ENCODE measurements at places on chromosomes 11 and 22. TPM values are rescaled to one million over a fixed set of nuclear protein-coding genes. Genes with fewer than 3 reads are reported as not detected.
A peak's percentile ranks its signal among the peaks of the same experiment; 100 is the strongest.

- H3K4me1 ChIP-seq: no peaks in the 10 kb centered on the region
- no peak overlapping the region for H3K4me3 ChIP-seq
- peak overlapping the region; percentile 30 for H3K27ac ChIP-seq
- no peak for DNase-seq
- H3K36me3 ChIP-seq: no peaks in the 10 kb centered on the region
Measured at GRCh38 chr11:12537778-12538401, 136.3 kb upstream of the TEAD1 start.

DNA sequence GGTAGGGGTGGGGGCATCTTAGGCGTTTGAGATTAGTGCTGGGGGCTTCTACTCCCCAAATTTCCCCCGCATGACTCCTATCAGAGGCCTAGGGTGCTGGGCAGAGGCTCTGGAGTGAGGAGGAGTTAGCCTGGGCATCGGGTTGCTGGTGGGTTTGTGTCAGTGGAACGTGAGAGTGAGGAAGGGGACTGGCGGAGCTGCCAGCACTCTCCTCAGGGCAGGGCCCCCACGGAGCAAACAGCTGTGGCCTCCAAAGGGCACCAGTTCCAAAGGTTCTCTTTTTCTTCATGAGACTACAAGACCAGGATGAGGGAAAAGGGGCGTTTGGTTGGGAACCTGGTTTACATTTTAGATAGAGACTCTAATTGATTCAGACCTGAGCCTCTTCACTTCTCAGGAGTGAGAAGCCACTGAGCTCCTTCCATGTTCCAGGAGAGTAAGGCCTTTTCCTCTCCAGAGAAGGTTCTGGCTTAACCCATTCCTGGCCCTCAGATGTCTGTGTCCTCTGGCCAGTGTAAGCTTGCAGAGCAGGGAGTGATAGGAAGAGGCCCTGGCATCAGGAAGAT lies 35.6 kb upstream of the CDON start:
- H3K36me3 ChIP-seq: no peaks in the 10 kb centered on the region
- H3K4me1 ChIP-seq: no peaks in the 10 kb centered on the region
- H3K4me3 ChIP-seq: no peak overlapping the region
- H3K27me3 ChIP-seq: no peaks in the 10 kb centered on the region

DNA sequence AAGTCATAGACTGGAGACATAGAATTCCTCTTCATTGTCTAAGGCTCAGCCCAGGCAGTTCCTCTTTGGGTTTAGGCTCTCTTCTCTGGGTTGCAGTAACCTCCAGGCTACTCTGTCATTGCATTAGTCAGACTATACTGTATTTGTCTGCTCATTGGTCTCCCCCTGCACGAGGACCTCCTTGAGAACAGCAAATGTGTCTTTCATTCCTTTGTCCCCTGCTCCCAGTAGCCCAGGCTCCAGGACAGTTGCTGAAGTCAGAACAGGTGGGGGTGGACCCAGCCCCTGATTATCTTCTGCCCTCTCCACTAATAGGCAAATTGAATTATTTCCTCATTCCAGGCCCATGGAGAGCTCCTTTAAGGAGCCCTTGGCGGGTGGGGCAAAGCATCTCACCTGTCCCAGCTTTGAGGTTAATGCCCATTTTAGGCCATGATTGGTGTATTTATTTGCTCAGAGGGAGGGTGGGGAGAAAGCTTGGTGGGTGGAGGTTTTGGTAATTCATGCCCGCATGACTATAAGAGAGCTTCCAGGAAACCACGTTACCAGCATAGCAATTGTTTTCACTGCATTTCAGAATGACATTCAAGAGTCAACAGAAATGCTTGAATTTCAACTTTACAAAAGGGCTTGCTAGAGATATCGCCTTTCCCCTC lies 40.9 kb downstream of the NAV2 start:
- no peak for DNase-seq
- no peaks in the 10 kb centered on the region for H3K27me3 ChIP-seq
- no peaks in the 10 kb centered on the region for H3K36me3 ChIP-seq
- H3K4me3 ChIP-seq: no peak overlapping the region

The LMO1 gene
- polyA plus RNA-seq: 1.6 TPM
